ENCODE measurements at places on chromosomes 2 and 18.

DNA sequence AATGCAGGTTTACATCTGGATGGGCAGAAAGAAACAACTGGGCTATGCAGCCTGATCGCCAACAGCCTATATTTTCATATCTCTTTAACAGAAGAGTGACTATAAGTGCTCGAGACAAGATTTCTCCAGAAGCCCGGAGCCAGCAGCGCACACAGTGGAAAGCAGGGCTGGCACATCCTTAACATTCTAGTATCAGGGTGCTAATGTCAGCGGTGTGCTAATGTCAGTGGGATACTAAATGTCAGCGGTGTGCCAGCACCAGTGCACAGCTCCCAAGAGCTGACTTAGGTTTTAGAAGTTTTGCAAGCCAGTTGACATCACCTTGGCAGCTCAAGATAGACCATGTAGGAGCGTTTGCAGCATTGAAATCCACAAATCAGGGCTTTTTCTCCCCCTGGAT, 8.3 kb downstream of the BMP10 start:
- no peak for DNase-seq

DNA sequence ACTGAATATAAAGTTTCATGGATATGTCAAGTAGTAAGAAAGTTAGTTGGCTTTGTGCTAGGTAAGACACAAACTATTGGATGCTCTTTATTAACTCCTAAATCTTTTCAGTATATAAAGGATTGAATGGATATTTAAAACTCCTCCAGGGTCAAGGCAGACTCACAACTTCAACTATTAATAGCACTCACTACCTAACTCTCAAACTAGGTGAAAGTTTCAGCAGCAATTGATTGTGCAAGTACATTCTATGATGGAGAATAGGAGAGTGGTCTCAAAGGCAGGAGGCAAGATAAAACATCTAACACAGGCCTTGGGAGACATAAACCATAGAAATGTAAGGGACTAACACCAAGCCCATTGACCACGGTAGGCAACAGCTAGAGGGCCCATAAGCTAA, 328.9 kb upstream of the CHAC2 start:
- DNase-seq, result no peak

DNA sequence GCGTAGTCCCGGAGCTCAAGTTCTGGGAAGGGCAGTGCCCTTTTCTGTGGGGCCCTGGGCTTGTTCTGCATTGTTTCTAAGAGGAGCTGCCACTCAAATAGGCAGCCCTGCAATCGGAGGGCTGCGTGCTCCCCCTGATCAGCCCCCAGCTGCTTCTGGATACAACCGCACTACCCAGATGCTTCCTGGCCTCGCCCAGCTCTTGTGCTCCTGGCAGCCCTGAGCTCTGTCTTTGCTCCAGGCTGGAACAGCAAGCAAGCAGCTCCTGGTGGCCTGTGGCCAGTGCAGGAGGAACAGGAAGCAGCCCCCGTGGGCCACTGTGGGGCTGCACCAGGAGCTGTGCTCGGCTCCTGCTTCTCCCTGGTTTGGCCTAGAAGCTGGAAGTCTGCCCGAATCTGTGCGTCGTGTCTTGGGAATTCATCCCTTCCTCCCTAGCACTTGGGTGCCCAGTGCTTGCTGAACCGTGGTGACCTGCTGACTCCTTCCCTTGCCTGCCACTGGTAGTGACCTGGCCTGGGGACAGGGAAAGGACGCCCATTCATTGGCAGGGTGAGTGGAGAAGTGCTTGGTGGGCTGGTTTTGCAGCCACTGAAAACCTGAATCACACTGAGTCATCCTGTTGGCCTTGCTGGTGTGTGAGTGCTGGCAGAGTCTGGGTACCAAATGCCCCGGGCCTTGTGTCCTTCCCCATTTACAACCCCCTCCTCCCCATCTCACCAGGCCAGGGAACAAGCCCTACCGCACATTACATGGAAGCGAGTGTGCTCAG, 27.3 kb upstream of the NTSR2 start:
- DNase-seq, result peak; percentile 62

DNA sequence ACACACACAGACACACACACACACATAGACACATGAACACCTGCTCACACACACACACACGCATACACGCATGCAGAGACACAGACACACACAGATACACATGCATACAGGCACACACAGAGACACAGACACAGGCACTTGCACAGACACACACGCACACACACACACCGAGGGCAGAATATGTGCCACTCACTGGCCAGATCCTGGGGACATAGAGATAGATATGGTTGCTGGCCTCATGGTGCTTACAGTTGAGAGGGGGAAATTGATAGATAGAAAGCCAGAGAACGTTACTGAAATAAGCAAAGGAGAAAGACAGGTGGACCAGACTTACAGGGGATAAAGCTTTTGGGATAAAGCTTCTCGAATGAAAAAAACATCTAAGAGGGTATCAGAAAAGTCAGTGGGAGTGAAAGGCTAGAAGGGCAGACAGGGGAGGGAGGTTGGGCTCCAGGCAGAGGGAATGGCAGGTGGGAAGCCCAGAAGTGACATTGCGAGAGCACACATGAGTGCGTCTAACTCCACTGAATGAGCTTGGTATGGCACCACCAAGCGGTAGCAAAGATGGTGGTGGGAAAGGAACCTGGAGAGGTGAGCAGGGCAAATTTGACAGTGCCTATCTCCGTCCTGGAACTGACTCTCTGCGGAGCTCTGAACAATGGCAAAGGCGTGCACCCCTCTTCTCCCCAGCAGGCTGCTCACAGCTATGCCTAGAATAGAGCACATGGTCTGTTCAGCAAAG, 390.1 kb upstream of the TRIB2 start:
- DNase-seq, result no peak

DNA sequence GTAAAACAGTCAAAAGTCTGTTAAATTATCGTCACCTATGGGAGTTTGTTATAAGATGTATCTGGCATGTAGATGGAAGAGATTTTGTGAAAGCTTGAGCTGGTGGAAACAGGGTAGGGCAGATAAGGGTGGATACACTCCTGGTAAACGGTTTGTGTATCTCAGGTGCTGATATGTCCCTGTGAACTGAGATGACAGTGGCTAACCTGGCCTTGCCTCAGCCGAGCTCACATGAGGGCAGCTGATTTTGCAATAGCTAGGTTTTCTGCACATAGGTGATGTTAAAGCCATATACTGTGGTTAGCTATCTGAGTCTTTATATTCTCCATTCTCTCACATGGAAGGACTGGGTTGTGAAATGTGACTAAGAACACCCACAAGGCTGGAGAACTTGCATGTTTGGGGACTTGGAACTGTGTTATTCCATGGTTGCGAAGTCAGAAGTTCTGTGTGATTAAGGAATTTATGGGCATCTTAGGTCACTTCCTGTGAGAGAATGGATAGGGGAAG, 205.1 kb downstream of the TPGS2 start:
- DNase-seq, result no peak

DNA sequence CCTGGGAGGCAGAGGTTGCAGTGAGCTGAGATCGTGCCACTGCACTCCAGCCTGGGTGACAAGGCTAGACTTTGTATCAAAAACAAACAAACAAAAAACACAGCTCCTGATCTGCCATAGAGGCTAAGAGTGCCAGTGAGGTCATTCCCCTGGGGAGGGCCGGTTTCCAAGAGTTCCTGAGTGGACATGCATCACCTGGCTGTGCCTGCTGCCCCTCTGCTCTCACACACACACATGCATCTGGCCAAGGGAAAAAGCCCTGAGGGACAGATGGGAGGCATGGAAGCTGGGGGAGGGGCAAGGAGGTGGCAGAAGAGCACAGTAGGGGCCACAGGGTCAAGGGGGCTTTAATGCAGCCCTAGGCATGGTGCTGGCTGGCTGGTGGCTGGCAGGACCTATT, 60.4 kb downstream of the ZBTB7C start:
- no peak for DNase-seq

DNA sequence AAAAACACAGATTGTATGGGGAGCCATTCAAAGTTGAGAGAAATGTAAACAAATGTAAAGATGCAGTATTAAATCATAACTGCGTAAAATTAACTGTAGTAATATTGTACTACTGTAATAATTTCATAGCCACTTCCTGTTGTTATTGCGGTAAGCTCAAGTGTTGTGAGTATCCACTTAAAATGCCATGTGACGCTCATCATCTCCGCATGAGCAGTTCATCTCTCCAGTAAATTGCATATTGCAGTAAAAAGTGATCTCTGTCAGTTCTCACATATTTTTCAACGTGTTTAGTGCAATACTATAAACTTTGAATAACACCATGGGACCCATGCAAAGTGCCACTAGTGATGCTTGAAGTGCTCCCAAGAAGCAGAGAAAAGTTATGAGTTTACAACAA, 41.8 kb upstream of the SP3 start:
- DNase-seq, result no peak

DNA sequence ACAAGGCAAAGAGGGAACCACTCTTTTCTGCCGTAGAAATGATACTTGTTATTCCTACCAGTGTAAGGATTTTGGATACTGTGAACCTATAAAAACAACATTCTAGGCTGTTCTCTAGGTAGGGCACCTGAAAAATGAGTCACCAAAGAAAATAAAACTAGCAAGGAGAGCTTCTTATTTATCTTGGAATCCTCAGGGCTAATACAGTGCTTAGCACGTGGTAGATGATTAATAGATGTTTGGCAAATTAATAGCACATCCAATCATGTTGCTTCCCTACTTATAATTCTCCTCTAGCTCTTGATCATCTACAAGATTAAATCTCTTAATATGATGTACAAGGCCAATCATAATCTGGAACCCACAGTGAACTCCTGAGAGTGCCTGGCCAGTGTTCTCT, 73.1 kb downstream of the AAK1 start:
- DNase-seq, result no peak

DNA sequence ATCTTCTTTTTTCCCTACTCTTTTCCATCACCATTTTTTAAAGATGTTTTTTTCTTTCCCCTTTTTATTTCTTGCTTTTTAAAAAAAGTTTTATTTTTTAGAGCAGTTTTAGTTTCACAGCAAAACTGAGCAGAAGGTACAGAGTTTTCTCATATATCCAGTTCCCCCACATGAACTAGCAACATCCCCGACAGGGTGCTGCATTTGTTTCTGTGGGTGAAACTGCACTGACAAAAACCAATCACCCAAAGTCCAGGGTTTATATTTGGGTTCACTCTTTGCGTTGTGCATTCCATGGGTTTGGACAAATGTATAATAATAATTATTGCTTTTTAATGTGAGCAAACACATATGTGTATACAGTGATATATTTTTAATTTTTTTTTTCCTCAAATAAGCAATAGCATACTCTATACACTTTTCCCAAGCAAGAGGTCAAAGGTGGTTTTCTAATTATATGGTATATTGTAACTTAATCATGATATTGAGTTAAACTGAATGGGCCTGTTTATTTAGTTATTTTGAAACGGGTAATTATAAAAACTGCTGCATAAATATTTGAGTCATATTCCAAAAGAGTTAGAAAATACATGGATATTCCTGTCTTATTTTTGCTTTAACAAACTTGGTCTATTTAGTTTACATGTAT, 50.3 kb downstream of the NCK2 start:
- DNase-seq, result no peak

DNA sequence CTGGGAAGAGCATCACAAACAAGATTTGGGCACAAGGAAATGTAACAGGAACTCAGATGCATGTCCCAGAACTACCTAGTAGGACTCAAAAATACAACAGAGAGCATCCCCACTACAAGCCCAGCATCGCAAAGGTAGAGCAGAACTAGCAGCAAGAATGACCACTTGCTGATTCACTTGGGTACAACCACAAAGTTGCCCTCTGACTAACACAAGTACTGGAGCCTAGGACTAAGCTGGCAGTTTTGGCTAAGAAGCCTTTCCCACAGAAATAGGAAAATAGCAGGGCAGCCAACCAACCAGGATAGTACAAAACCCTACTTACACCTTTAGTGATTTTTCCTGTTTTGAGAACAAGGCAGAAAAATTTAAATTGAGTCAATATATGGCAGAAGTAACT, 193.8 kb downstream of the PAX3 start:
- no peak for DNase-seq

- peak; percentile 93 for DNase-seq
These were observed 1.2 kb downstream of the GYPC start for GRCh38 chr2:126657148-126657635.

GRCh38 chr2:98759338-98759737, 28.4 kb upstream of the MGAT4A start:
- DNase-seq, result no peak

GRCh38 chr2:51165534-51166260, 133.8 kb upstream of the NRXN1 start:
- DNase-seq, result peak; percentile 41

GRCh38 chr2:8485736-8486135, 196.1 kb upstream of the ID2 start:
- DNase-seq, result no peak

DNA sequence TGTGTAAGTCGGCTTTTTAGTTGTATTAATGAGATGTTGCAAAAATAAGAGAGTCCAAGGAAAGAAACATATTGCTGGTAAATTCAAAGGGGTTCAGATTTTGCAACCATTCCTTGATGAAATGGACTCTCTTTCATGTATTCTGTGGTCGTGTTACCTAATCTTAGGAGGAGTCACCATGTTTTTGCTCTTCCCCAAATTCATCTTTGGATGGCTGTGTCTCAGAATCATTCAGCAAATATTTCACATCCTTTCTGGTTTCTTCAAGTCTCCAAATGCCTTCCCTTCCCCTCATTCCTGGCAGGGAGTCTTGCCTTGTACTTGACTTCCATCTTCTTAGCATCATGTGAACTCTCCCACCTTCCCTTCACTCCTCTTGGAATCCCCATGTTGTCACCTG, 66.1 kb downstream of the PTPRM start:
- DNase-seq, result no peak

- DNase-seq, result no peak
These were observed 29.0 kb downstream of the LINC00305 start for GRCh38 chr18:64119916-64120315.

GRCh38 chr18:53792762-53793161, 431.7 kb downstream of the MBD2 start:
- no peak for DNase-seq

GRCh38 chr2:120568089-120568974, 167.3 kb upstream of the GLI2 start:
- no peak for DNase-seq

DNA sequence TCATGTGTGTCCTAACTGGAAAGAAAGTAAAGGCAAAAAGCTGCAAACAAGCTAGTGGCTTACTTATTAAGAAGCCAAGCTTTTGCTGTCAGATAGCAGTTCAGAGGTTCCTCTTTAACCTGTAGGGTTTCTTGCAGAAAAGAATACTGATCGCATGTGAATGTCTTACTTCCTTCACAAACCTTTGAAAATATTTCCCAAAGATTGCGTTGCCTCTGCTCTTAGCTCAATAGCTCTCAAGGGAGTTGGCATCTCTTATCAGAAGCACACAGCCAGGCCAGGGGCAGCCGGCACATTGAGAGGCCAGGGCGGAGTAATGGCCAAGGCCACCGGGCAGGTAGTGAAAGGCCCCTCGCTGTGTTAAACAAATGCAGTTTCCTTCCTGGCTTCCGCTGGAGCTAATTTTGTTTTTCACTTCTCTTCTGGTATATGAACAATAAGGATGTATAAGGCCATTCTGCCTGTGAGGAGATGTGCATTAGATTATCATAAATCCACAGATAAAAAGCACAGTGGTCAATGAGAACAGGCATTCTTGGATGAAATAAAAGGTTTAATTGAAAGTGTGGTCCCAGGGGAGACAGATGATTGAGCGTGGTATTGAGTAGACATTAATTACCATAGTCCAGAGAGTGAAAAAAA, 542.4 kb upstream of the NRP2 start:
- DNase-seq, result no peak

Measured in iris pigment epithelial cell (primary cell).